ENCODE measurements at places on chromosomes 11 and 22. TPM values are rescaled to one million over a fixed set of nuclear protein-coding genes. Genes with fewer than 3 reads are reported as not detected.

GRCh38 chr11:34508524-34508923 lies 5.1 kb downstream of the ELF5 start:
- H3K4me3 ChIP-seq: no peak overlapping the region
- no peaks in the 10 kb centered on the region for H3K36me3 ChIP-seq
- no peak for DNase-seq
- no peak overlapping the region for H3K27ac ChIP-seq
- H3K4me1 ChIP-seq: no peaks in the 10 kb centered on the region

DNA sequence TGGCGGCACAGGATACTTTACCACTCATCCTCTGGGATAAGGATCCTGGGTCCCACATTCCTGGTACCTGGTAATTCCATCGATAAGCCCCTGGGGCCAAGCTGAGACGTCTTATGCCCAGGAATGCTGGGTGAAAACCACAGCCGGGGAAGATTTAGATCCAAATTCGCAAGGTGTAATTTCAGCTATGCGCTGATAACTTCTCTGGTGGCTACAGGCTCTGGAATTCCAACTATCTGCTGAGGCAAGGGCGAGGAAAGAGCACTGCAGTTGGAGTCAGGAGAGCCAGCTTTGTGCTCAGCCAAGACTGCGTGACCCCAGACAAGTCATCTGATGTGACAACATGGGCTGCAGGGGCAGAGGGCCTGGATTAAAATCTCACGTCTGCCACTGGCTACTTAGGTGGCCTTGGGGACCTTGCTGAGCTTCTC lies 9.9 kb upstream of the MYEOV start:
- H3K27me3 ChIP-seq: no peaks in the 10 kb centered on the region
- no peak for DNase-seq
- H3K27ac ChIP-seq: no peak overlapping the region

GRCh38 chr11:131951121-131951520 lies 580.7 kb downstream of the NTM start:
- H3K36me3 ChIP-seq: no peaks in the 10 kb centered on the region
- H3K4me1 ChIP-seq: no peaks in the 10 kb centered on the region
- H3K27me3 ChIP-seq: no peaks in the 10 kb centered on the region
- no peak for DNase-seq

POLD3 gene
- total RNA-seq: 10.3 TPM

DNA sequence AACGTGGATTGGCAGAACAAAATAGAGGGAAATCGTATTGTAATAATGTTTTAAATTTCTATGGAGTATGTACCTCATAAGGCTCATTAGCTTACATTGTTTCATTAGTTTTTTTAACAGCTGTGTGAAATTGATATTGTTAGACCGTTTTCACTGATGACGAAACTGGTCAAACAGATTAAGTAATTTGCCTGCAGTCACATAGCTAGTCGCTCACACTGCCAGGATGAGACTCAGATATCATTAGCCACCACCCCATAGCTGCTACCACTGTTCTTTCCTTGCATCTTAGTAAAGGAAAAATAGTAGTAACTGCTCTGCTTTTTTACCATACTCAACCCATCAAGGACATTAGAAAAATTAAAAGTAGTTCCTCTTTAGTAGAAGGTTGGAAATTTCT lies 64.0 kb downstream of the DKK3 start:
- H3K27me3 ChIP-seq: no peaks in the 10 kb centered on the region
- DNase-seq: no peak
- H3K27ac ChIP-seq: no peak overlapping the region
- H3K4me1 ChIP-seq: no peaks in the 10 kb centered on the region

DNA sequence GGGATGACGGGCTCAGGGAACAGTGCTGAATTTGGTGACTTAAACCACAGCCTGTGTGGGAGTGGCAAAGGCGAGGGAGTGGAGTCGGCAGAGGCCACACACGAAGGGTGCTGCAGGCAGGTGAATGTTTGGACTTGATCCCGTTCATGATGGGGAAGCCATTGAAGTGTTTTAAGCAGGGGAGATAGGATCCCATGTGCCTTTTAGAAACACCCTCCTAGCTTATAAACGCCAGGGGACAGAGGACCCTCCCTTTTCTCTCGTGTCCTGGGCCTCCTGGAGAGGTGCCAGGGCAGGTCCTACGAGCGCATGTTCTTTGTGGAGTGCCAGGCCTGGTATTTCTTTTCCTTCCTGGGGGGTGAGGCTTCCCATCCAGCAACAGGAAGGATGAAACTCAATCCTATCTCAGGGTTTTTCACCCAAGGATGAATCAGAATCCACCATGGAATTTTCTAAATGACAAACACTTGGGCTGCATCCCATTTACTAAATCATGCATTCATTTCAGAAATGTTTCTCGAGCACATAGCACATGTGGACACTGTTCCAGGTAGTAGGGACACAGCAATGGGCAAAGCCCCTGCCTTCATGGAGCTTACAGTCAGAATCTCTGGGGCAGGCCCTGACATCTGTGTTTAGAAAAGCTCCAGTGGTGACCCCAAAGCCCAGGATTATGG lies 59.6 kb downstream of the CHRDL2 start:
- H3K27ac ChIP-seq: no peak overlapping the region
- H3K4me3 ChIP-seq: no peak overlapping the region
- DNase-seq: no peak
- no peaks in the 10 kb centered on the region for H3K36me3 ChIP-seq

GRCh38 chr11:63623513-63624140 lies 9.4 kb upstream of the PLAAT3 start:
- H3K4me3 ChIP-seq: no peak overlapping the region
- no peaks in the 10 kb centered on the region for H3K27me3 ChIP-seq
- DNase-seq: no peak
- H3K27ac ChIP-seq: no peak overlapping the region

DNA sequence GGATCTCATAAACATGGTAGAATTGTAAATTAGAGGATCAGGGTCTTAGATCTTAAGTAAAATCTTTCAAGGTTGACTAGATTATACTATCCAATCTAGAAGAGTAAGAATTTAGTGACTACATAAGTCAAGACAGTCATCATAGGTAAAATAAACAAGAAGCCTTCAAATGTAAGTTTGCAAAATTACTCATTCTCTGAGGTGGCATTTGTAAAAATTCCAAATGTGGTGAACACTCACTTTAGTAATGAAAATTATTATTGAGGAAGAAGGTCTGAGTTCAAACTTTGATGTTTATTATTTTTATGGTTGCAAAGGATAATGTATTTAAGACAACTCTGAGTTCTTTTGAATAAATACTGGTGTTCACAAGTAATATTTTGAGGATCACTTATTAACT lies 4.6 kb downstream of the HYLS1 start:
- H3K4me3 ChIP-seq: no peak overlapping the region
- H3K27me3 ChIP-seq: no peaks in the 10 kb centered on the region
- no peak for DNase-seq
- peaks cover 21% of the 10 kb centered on the region for H3K36me3 ChIP-seq
- H3K27ac ChIP-seq: no peak overlapping the region

GRCh38 chr11:50037251-50037650 lies 4.6 kb downstream of the OR4C45 start:
- H3K27ac ChIP-seq: no peak overlapping the region
- H3K4me1 ChIP-seq: no peaks in the 10 kb centered on the region
- no peak for DNase-seq
